ENCODE measurements at places on chromosomes 13 and 19.

- DNase-seq, result no peak
Observed at GRCh38 chr19:29685326-29685725, 20.1 kb downstream of the PLEKHF1 start.

GRCh38 chr13:100269837-100270236 is 180.9 kb downstream of the PCCA start:
- peak; percentile 26 for DNase-seq

DNA sequence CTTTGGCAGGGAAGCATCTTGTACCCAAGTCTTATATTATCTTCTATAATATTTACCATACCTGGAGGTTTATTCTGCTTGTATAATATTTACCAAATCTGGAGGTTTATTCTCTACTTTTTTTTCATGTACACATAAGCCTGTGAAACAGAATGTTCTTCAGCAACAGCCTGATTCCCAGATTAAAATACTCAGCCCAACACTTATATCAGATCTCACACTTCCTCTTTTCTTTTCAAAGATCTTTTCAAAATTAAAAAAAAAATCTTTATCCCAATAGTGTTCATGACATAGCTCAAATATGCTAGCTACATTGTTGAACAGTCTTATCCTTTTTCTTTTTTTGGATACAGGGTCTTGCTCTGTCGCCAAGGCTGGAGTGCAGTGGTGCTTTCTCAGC is 300.7 kb downstream of the LMO7 start:
- no peak for DNase-seq

DNA sequence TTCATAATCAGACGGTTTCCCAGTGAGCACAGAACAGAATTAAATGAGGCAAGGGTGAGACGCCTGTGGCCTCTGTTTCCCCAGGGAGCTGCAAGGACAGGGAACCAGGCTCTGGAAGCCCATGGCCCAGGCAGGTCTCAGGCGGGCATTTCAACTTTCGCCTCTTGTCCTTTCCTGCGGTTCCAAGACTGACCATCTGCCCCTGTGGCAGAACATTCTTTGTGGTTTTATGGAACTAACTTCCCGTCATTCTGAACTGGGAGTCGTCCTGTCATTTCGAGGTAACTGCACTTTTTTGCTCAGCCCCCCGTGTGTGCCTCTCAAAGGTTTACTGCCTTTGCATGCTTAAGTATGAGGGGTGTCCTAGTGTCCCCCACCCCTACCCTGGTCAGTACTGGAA is 70.9 kb downstream of the KL start:
- DNase-seq, result no peak

All from endothelial cell (in vitro differentiated cells).